ENCODE measurements at places on chromosomes 6 and 20.

DNA sequence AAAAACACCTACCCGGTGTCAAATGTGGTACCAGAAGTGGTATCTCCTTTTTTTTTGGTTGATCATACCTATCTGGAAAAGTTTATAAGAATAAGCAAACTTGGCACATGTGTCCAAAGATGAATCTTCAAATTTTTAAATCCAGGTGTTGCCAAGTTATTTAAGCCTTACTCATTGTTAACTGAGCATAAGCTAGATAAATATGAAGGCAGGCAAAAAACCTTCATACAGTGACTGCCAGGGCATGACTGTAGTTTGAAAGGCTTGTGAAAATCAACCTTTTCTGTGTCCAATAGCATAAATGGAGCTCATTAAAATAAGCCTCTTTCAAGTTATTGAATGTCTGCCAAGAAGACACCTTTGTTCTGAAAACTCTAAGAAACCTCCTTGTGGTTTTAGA, 699.2 kb downstream of the DOK5 start:
- DNase-seq: no peak

GRCh38 chr6:148760568-148761526, 14.0 kb downstream of the UST start:
- DNase-seq: peak; percentile 82

GRCh38 chr6:118869894-118870589, 23.9 kb upstream of the ASF1A start:
- no peak for DNase-seq

- DNase-seq: no peak
Measured at GRCh38 chr20:63017826-63018411, 11.2 kb upstream of the BHLHE23 start.

- DNase-seq: no peak
Measured at GRCh38 chr6:32529697-32530430, at the start of gene HLA-DRB5. HLA-DRB5 (minus strand) TSS chr6:32530287; CDS start chr6:32530224, 63 bp downstream.

DNA sequence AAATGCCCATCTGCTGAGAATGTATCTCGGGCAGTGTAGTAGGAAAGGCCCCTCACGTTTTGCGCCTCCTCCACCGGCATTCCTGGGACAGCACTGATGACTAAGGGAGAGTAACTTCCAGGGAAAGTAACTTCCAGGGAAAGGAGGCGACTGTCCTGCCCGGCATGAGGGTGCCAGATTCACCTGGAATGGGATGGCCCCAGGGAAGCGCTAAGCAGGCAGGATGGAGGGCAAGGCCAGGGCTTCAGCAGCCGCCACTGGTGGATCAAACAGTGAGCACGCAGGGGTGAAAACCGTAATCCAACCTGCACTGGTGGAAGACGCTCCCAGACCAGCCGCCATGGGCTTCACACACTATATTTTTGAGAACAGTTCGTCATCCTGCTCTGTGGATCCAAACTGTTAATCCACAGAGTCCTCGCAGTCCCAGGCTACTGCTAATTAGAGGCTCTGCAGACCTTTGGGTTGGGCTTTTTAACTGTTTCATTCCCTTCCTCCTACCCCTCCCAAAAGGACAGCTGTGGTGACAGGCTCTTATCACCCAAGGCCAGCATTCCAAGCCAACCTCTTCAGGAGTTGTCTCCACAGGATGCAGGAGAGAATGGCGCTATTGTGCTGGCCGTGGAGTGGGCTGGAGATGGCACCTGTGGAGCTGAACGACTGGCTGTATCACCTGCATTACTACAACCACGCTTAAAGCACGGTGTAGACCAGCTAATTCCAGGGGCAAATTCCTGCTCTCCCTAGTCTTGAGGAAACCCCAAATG, 178.9 kb downstream of the DLL1 start:
- no peak for DNase-seq

DNA sequence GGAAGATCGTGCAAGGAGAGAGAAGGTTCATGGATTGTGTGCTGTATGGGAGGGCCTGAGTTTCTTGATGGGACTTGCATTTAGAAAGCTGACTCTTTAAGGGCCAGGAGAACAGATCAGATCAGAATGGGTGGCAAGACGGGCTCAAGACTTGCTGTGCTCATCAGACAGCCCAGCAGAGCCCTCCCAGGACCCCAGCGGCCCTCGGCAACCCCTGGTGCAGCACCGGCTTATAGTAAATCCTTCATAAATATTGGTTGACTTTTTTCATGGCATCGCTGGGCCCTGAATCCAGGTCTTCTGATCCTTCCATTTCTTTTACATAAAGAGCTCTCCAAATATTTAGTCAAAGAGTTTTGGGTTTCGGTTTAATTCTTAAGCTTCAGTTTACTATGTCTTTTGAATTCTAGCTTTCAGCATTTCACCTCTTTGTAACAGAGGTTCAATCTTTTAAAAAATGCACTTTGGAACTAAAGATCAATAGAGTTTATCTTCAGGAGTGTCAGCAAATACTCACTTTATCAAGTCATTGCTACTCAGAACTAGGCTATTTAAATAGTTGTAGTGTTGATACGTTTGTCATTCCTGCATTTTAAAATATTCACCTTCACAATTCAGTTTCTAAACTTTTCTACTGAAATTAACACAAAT, 205.6 kb downstream of the ZDHHC14 start:
- DNase-seq: no peak

- no peak for DNase-seq
Measured at GRCh38 chr6:117481926-117482239, 591 bp upstream of the DCBLD1 start.

DNA sequence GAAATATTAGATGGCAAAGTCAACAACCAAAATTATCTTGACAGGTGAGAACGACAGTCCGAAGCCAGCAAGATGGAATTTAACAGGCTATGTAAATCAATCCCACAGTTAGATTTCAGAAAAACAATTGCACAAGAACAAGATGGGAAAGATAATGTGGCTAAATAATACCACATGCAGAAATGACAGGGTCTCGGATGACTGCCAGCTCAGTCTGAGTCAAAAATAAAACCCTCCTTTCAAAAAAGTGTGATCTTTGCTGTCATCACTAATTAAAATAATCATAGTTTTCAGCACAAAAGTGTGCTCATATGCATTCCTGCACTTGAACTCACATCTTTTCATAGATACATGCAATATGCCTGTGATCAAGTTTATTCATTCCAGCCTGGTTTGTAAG, 25.9 kb downstream of the FOXQ1 start:
- peak; percentile 35 for DNase-seq
